SW 1271 (cell line): ENCODE measurements at places on chromosomes 7 and 10.

- no peak for DNase-seq
Observed at GRCh38 chr10:100792574-100792973, 47.2 kb downstream of the PAX2 start.

GRCh38 chr7:87021285-87021684 is 38.2 kb downstream of the ELAPOR2 start:
- no peak for DNase-seq

DNA sequence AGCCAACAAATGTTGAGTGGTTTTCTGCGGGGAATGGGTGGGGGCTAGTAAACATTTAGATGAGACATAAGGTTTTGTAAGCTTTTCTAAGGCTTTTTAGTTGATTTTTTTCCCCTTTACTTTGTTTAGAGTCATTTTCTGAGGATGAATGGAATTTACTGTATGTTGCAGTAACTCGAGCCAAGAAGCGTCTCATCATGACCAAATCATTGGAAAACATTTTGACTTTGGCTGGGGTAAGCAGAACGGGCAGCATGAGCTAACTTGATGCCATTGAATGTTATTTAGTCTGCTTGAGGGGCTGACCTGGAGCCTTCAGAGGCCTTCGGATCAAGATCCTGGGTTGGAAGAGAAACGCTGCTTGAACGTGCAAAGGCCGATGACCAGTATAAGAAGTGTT is 37.3 kb downstream of the FBH1 start:
- no peak for DNase-seq

GRCh38 chr10:23951841-23952240 is 257.1 kb upstream of the KIAA1217 start:
- DNase-seq, result no peak

DNA sequence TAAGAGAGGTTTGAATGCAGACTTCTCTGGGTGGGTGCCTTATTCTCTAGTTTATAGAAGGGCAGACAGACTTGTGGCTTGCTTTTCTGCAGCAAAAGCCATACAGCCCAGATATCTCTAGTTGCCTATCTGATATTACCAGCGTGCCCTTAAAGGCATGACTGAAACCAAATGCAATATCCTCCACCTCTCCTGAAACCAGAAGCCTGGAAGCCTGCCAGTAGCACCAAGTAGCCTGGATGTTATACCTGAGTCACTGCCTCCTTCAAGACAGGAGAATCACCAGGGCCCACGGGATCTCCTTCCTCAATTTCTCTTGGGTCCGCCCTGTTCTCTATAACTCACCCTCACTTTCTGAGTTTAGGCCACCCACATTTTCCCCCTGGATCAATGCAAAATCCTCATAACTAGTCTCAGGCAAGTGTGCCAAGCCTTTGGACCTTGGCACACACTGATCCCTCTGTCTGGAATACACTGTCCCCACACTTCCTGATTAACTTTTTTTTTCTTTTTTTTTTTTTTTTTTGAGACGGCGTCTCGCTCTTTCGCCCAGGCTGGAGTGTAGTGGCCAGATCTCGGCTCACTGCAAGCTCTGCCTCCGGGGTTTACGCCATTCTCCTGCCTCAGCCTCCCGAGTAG is 638.4 kb downstream of the GALNT17 start:
- DNase-seq, result no peak
